Mucosa of descending colon (tissue), 3 donors: ENCODE measurements at places on chromosomes 3 and 15. TPM values are rescaled to one million over a fixed set of nuclear protein-coding genes. Genes with fewer than 3 reads are reported as not detected.

GRCh38 chr15:87712211-87712610 is 544.3 kb downstream of the NTRK3 start:
- DNase-seq = no peak

GRCh38 chr15:27690290-27690689 is 408.8 kb downstream of the OCA2 start:
- DNase-seq = no peak

GRCh38 chr15:63114465-63114864 is 7.2 kb upstream of the LACTB start:
- DNase-seq = no peak

DNA sequence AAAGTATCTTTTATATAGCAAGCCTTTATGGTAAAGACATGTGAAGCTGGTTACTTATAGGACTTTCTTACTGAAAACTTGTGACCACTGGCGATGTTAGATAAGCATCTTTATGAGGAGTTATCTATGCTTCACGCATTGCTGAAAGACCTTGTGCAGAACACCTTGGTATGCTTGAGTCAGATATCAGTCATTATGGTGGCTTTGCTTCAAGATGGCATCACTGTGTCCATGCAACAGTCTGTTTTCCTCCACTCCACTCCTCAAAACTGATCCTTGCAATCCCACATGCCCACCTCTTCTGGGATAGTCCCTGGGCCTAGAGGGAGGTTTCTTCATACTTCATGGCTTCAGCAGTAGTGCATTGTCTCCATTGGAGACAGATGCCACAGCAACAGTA is 656.3 kb downstream of the ZNF385D start:
- no peak for DNase-seq

- no peak for DNase-seq
These were observed 193.1 kb downstream of the TNIK start for GRCh38 chr3:171267104-171267503.

DNA sequence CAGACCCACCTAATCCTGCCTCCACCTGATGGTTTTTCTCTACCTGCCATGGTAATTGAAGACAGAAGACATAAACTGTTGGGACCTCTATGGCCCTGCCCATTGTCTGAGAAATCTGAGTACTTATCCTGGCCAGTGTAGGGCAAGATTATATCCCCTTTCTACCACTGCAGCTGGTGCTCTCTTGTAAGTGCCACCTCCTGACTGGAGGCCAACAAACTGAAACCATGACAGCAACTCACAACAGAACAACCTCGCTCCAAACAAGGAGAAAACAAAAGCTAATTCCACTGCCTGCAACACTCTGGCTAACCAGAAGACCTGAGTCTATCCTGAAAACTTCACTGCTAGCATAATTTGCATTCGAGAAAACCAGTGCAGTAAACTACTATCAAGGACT is 82.9 kb downstream of the CLDN1 start:
- DNase-seq = no peak

GRCh38 chr3:71176366-71176765 is 407.2 kb downstream of the FOXP1 start:
- no peak for DNase-seq

- DNase-seq = no peak
These were observed 24.3 kb upstream of the ATP8B4 start for GRCh38 chr15:50143255-50143860.

DNA sequence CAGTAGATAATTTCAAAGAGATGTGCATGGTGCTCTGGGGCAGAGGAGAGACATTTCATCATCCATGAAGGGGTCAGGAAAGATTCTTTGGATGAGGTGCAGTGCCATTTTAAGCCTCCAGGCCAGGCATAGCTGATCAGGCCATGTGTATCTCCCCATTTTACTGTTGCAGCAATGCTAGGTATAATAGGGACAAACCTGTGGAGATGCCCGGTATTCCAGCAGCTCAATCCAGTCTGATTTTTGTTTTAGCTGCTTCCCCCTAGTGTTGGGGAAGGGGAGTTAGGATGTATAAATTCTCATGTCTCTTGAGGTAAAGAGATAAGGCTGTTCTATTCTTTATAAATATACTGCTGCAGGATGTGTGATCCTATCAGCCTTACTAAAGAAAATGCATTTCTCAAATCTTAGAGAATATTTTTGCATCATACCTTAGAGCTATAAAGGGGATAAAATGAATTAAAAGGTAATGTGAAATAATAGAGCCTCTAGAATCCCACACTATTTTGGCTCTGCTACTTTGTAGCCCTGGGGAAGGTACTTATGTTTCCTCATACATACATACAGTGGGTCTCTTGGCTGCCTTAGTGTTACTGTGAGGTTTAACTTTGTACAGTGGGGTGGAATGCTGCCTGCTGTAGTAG is 5.2 kb downstream of the CDV3 start:
- no peak for DNase-seq

DNA sequence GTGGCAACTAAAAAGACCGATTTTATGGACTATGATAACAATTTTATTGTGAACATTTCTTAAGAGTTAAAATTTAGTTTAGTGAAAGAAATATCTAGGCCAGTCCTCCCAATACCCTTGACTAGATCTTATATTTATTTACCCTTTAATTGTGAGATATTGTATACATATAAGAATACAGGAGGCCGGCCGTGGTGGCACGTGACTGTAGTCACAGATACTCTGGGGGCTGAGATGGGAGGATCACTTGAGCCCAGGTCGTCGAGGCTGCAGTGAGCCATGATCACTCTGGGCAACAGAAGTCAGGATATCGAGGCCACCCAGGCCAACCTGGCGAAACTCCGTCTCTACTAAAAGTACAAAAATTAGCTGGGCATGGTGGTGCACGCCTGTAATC is 756 bp upstream of the RMDN3 start:
- no peak for DNase-seq

GRCh38 chr3:28612232-28612631 is 263.6 kb upstream of the AZI2 start:
- DNase-seq = no peak

GRCh38 chr3:152209060-152209459 is 59.7 kb upstream of the MBNL1 start:
- no peak for DNase-seq

DNA sequence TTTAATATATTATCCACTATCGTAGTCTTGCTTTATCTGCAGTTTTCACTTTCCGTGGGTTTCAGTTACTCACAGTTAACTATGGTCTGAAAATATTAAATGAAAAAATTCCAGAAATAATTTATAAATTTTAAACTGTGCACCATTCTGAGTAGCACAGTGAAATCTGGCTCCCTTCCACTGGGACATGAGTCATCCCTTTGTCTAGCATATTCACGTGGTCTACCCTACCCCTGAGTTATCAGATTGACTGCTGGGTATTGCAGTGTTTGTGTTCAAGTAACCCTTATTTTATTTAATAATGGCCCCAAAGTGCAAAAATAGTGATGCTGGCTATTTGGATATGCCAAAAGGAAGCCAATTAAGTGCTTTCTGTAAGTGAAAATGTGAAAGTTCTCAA is 539.5 kb upstream of the AGTR1 start:
- no peak for DNase-seq

GRCh38 chr15:58444658-58445332 is 13.0 kb downstream of the LIPC start:
- DNase-seq = no peak

DNA sequence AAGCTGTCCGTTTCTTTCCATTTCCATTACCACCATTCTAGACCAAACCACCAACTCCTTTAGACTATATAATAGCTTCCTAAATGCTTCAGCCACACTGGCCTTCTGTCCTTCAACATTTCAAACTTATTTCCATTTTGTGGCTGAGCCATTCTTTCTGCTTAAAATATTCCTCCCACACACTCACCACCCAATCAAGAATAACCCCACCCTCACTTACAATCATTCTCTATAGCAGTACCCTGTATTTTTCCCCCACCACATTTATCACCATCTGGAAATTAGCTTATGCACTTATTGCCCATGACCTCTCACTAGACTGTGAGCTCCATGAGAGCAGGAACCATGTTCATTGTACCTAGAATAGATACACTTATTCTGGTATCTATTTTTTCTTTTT is 6.6 kb downstream of the KATNBL1 start:
- DNase-seq = no peak

DNA sequence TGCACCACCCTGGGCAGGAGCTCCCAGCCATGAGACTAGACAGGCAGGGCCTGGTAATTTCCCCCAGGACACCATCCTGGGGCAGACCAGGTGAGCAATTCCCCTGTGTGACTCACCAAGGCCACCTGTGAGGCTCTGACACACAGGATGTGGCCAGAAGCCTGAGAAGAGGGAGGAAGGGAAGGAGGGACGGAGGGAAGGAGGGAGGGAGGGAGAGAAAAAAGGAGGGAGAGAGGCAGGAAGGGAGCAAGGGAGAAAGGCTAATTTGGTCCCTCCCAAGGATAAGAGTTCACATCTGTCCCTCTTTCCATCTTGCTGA is 25.9 kb downstream of the WNT7A start:
- no peak for DNase-seq

DNA sequence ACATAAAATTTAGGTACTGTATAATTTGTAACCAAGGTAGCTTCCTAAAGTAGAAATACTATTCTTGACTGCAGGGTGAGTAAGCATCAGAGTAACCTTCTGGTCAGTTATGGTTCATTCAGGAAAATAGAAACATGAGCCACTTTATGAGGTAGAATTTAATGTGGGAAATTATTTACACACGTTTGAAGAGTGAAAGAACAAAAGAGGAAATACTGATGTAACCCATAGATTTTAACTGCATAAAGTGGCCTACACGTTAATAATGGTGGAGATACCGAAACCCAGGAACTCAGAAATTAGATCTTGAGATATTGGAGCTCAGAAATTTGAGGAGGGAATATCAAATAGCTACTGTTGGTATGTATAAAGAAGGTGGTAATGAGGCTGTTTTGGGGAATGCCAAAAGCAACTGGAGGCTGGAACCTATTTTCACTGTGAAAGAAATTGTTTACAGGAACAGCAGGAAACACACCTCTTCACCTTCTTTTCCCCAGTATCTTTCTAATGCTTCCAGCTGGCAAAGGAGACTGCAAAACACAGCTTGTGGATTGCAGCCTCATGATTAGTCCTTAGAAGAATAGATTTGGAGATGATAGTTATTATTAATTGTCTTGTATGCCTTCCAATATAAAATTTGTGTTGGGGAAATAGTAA is 216.1 kb downstream of the DOCK3 start:
- no peak for DNase-seq

Gene HES1
- 116 TPM for total RNA-seq

Gene IGDCC3
- total RNA-seq = not detected

Gene DLL4
- total RNA-seq = 23.0 TPM

Gene DPPA2
- total RNA-seq = not detected

Gene SCG5
- 5.7 TPM for total RNA-seq

Gene PRKCI
- total RNA-seq = 38.0 TPM

Gene RLBP1
- 2.1 TPM for total RNA-seq

Gene LRRC15
- total RNA-seq = 0.29 TPM

Gene CPLX3
- total RNA-seq = 0.16 TPM
